CD8-positive, alpha-beta T cell (primary cell): ENCODE measurements at places on chromosomes 7 and 10. TPM values are rescaled to one million over a fixed set of nuclear protein-coding genes. Genes with fewer than 3 reads are reported as not detected.

SH2B2 gene
- total RNA-seq, result 0.72 TPM

KIAA1549 gene
- 0.06 TPM for total RNA-seq

EPO gene
- total RNA-seq, result not detected

DIP2C gene
- total RNA-seq, result 1.9 TPM

RET gene
- total RNA-seq, result not detected

OR2A5 gene
- total RNA-seq, result not detected

TNKS2 gene
- 49.4 TPM for total RNA-seq

GPRIN2 gene
- not detected for total RNA-seq

ARHGAP19 gene
- 6.4 TPM for total RNA-seq

ZRANB1 gene
- total RNA-seq, result 28.5 TPM

CCZ1B gene
- 95.3 TPM for total RNA-seq

- no peak for DNase-seq
These were observed 150.5 kb downstream of the CYP26A1 start for GRCh38 chr10:93224005-93224779.

DNA sequence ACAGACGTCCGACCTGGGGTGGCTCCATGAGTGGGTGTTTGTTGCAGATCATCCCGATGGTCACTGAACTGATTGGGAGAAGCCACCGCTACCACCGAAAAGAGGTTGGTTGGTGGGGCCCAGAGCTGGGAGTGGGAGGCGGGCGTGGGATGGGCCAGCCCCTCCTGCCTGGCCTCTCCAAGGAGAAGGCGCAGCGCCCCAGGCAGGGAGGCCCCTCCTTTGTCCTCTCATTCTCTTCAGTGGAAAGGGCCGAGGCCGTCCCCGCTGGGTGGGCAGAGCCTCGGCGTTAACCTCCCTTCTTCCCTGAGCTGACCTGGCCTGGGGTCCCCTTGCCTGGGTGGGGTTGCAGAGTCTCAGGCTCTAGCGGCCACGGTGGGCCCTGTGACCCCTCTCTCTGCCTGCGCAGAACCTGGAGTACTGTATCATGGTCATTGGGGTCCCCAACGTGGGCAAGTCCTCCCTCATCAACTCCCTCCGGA, 5.2 kb downstream of the MTG1 start:
- no peak for DNase-seq

GRCh38 chr10:96656198-96656577, 64.1 kb downstream of the PIK3AP1 start:
- no peak for DNase-seq

DNA sequence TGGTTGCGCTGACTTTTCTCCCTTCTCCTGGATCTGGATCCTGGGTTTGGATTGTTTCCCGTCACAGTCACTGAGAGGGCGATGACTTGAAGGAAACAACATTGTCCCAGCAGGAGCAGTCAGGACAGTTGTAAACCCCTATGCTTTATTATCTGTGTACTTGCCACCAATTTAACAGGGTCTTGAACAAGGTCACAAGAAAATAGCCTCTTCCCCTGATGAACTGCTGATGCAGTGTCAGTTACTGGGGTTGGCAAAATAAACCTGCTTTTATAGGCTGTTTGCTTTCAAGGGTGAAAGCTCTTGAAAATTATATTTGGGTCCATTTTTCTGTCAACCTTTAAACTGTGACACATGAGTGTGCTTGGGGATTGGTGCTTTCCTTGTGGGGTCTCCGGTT, 238.9 kb downstream of the ACTR3B start:
- DNase-seq, result no peak

GRCh38 chr7:14892961-14893360, 9.6 kb downstream of the DGKB start:
- DNase-seq, result no peak

DNA sequence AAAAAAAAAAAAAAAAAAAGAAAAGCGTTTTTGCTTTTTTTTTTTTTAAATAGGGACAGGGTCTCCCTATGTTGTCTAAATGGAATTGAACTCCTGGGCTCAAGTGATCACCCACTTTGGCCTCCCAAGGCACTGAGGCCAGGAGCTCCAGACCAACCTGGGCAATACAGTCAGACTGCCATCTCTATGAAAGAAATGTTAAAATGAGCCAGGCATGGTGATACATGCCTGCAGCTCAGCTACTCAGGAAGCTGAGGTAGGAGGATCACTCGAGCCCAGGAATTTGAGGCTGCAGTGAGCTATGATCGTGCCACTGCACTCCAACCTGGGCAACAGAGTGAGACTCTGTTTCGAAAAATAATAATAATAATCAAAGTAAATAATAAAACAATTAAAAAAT, 16.5 kb upstream of the LMTK2 start:
- no peak for DNase-seq

GRCh38 chr7:52695973-52696595, 339.3 kb upstream of the POM121L12 start:
- DNase-seq, result no peak

- no peak for DNase-seq
These were observed 219.5 kb upstream of the ZNF804B start for GRCh38 chr7:88540012-88540411.

DNA sequence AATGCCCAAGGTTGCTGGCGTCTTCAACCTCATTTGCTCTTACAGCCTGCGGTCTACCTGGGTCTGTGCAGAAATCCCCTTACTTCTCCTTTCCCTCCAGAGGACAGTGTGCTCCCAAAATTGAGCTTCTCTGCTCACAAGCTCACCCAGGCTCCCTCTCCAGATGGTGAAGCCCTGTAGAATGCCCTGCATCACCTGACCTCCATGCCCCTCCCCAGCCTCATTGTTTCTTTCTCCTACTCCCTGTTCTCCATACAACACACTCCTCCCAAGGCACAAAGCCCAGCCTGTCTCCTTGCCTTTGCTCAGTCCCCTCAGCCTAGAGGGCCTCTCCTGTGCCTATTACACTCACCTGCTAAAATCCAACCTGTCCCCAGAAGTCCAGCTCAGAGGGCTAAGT, 3.5 kb downstream of the CRHR2 start:
- no peak for DNase-seq

DNA sequence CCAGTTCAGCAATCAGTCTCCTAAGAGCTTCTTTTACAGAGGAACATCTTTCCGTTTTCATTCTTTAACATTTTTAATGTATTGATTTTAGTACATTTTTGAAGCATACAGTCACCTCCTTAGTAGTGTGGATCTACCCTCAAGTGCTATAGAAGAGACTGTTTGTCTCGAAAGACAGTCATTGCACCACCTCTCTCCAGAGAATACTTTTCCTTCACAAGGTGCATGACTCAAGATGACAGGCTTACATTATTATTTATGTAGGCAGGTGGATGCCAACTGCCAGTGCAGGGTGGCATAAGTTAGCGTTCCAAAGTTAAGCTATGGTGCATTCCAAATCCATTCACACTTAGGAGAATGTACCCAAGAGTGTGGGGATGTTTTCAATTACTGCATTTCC, 71.8 kb downstream of the ZEB1 start:
- no peak for DNase-seq

- no peak for DNase-seq
These were observed 71.3 kb downstream of the CUL1 start for GRCh38 chr7:148770004-148770403.

- no peak for DNase-seq
These were observed 307.0 kb upstream of the IMMP2L start for GRCh38 chr7:111869280-111869679.

DNA sequence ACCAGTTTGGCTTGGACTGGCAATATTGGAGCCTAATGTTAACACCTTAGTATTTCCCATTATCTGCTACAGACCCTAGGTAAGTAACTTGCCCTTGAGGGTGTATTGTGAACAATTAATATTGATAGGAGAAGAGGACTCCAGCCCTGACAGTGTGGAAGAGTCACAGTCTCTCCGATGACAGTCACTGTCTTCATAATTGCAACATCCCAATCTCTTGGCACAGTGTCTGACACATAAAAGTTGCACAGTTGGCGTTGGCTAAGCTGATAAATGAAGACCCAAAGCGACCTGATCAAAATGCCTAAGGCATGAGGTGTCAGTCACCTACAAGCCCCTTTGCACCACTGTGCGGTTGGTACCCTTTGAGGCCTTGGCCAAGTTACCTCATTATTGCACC, 154.7 kb upstream of the AOAH start:
- DNase-seq, result no peak

DNA sequence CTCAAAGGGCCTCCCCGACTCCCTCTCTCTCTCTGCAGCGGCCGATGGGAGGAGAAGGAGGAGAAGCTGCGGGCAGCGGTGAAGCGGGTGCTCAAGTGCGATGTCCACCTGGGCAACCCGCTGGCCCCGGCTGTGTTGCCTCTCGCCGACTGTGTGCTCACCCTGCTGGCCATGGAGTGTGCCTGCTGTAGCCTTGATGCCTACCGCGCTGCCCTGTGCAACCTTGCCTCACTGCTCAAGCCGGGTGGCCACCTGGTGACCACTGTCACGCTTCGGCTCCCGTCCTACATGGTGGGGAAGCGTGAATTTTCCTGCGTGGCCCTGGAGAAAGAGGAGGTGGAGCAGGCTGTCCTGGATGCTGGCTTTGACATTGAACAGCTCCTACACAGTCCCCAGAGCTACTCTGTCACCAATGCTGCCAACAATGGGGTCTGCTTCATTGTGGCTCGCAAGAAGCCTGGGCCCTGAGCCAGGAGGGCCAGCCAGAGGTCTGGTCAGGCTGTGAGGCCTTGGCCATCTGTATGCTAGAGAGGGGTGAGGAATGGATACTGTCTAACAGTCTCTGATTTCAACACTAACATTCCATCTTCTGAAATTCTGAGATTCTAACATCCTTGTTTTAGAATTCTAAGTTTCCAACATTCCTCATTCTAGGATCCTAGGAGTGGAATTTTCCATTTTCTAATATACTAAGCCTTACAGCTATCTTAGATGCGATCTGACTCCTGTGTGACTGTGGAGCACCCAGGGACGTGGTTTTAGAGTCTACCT, 3.6 kb downstream of the INMT start:
- no peak for DNase-seq

GRCh38 chr10:26326851-26327250, 110.3 kb downstream of the GAD2 start:
- DNase-seq, result no peak

GRCh38 chr7:106070567-106071254, 41.4 kb downstream of the SYPL1 start:
- no peak for DNase-seq

DNA sequence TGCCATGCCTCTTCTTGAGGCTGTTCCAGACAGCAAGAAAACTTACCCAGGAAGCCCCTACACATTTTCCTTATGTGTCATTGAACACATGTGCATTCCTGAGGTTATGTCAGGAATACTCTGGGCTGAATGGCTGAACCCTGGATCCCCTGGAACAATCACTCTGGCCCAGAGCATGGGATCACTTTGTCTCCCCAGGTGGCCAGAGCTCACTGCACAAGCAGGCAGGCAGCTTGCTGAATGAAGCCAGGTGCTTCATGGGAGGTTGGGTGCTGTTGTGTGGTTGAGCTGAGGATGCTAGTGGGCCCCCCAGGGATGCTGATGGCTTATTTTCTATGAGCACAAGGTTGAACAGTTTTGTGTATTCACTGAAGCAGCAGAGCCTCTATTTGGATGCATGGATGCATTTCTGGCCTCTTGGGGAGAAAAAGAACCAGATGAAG, 54.7 kb upstream of the NPTX2 start:
- DNase-seq, result no peak

DNA sequence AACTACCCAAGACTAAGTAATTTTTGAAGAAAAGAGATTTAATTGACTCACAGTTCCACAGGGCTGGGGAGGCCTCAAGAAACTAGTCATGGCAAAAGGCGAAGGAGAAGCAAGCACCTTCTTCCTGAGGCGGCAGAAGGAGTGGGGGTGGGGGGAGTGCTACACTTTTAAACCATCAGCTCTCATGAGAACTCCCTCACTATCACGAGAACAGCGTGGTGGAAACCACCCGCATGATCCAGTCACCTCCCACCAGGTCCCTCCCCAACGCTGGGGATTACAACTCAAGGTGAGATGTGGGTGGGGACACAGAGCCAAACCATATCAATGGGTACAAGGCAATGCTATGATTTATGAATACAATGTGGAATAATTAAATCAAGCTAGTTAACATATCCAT, 241.9 kb downstream of the PTPRN2 start:
- peak; percentile 9 for DNase-seq

DNA sequence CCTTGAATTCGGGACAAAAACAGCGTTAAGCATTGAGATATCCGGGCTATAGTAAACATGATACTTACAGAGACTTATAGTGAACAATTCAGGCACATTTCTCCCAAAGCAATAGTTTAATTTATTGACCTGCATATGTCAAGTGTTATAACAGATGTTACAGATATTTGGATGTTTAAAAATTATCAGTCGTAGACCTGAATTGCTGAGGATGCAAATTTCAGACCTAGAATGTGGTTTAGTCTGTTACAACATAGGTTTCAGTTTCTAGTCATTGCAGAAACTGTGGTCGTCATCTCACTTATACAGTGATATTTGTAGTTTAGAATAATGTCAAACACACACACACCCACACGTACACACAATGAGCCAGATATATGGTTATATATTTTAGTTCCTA, 85.2 kb downstream of the VTI1A start:
- DNase-seq, result no peak

DNA sequence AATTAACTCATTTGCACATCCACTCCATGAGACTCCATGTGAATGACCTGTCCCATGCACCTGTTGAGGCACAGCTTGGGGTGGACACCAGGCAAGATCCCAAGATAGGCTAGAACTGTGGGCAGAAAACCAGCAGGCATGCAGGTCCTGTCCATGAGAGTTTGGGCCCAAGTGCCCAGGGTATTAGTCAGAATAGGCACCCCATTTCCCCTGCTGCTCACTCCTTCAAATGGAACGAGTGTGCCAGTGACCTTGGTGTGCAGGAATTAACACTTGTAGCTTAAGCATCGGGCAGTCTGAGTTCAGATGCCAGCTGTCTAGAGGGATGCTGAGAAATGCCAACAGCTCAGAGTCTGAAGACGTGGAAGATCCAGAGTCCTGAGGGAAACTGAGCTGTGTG, 254.1 kb upstream of the GLI3 start:
- DNase-seq, result no peak

- no peak for DNase-seq
These were observed 18.5 kb downstream of the EPC1 start for GRCh38 chr10:32328499-32328898.

DNA sequence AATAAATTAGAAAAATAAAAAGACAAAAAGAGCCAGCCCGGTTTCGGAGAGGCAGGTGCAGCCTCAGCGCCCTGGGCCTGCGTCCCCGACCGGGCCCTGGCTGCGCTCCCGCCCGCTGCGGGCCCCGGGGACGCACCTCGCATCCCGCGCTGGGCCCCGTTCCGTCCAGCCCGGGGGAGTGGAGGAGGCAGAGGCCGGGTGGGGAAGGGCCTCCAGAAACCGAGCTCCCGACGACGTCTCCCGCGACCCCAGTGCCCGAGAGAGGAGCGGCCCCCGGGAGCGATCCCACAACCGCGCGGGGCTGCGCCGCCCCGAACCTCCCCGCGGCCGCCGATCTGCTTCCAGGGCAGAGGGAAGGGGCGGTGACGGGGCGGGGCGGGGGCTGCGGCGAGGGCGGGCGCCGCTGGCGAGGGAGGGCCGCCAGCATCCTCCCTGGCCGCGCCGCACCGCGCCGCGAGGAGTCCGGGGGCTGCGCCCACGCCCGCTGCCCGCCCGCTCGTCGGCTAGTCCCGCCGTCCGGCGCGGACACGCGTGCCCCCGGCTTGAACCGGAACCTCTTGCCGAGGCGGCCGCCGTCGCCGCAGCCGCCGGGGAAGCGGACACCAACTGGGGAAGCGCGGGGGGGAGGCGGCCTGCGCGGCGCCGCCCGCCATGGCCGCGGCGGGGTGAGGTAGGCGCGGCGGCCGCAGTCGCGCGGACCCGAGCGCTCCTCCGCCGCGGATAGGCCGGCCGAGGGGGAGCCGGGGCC, at the start of gene CCNY:
Gene CCNY, plus strand, starts transcription at position 426 of the 748 bp plus-strand sequence. CDS start 545 bp downstream, outside the sequence.
- DNase-seq, result peak; percentile 76
